ENCODE measurements at places on chromosomes 6 and 20. TPM values are rescaled to one million over a fixed set of nuclear protein-coding genes. Genes with fewer than 3 reads are reported as not detected.

DNA sequence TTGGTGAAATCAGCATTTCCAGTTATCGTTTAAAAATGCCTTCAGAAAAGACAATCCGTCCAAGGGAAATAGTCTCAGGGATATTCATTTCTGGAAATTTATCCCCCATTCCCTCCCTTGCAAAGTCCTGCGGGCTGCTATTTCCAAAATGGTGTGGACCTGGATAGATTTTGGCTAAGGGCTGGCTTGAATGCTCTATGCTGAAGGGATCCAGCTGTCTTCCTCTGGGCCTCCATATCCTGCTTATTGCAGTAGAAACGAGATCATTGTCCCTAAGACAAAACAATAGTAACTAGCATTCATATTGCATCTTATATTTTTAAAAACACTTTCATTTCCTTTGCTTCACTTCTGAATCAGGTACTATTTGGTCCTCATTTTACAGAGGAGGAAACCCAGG, 129.9 kb downstream of the ANKRD60 start:
- H3K4me3 ChIP-seq, result no peak overlapping the region
- no peak overlapping the region for H3K27ac ChIP-seq
- no peaks in the 10 kb centered on the region for H3K27me3 ChIP-seq
- H3K36me3 ChIP-seq, result no peaks in the 10 kb centered on the region

- H3K4me3 ChIP-seq, result no peak overlapping the region
- no peak for DNase-seq
- 0 out of 2 replicates have a peak, but pooled peaks cover 2% of the 10 kb centered on the region for H3K27me3 ChIP-seq
- H3K36me3 ChIP-seq, result no peaks in the 10 kb centered on the region
- H3K4me1 ChIP-seq, result no peaks in the 10 kb centered on the region
Measured at GRCh38 chr20:46546298-46546697, 4.2 kb downstream of the OCSTAMP start.

DNA sequence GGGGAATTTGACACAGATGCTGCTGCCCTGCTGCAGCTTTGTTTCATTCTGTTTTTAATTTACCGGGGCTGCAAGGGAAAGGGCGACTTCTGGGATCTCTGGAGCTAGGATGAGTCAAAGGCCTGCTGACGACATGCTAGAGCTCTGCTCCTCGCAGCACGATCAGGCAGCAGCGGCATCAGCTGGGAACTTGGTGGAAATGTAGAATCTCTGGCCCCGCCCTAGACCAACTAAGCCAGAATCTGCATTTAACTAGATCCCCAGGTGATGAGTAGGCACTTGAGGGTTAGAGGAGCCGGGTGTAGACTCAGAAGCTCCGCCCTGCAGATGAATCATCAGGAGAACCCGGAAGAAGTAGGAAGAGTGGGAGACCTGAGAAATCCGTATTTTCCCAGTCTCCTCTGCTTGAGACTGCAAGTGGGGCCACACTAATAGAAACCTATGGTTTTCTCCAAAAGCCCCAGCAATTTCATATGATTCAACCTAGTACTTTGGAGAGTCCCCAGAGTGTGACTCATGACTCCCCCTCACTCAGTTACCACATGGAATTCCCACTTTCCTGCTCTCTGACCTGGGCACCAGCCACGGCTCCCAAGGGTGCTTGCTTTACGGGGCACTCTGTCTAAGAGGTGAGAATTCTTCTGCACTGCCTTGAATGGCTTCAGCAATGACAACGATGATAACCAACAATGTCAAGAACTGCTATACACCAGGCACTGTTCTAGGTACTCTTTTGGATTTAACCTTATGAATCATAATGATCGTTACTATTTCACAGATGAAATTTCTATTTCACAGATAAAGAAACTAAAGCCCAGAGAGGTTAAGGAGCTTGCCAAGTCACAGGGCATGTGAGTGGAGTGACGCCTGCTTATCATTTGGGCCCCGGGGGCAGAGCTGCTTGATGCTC, 18.1 kb downstream of the TUBB2B start:
- peak; percentile 92 for DNase-seq
- H3K27ac ChIP-seq, result peak overlapping the region; percentile 60
- H3K4me3 ChIP-seq, result no peak overlapping the region
- H3K4me1 ChIP-seq, result peaks cover 24% of the 10 kb centered on the region
- no peaks in the 10 kb centered on the region for H3K36me3 ChIP-seq

DNA sequence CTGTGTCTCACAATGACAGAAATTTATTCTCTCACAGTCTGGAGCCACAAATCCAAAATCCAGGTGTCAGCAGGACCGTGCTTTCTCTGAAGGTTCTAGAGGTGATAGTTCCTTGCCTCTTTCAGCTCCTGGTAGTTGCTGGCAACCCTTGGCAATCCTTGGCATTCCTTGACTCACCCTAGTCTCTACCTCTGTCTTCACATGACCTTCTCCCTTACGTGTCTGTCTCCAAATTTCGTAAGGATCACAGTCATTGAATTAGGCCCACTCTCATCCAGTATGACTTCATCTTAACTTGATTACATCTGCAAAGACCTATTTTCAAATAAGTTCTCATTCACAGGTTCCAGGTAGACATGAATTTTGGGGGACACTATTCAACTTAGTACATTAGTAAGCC, 143.1 kb downstream of the CEP57L1 start:
- no peak for DNase-seq
- H3K4me3 ChIP-seq, result no peak overlapping the region
- H3K4me1 ChIP-seq, result peaks cover 6% of the 10 kb centered on the region
- no peaks in the 10 kb centered on the region for H3K27me3 ChIP-seq

GRCh38 chr6:30322527-30323501, 3.9 kb upstream of the TRIM39 start:
- DNase-seq, result peak; percentile 72
- H3K27me3 ChIP-seq, result no peaks in the 10 kb centered on the region
- H3K4me1 ChIP-seq, result peaks cover 39% of the 10 kb centered on the region

DNA sequence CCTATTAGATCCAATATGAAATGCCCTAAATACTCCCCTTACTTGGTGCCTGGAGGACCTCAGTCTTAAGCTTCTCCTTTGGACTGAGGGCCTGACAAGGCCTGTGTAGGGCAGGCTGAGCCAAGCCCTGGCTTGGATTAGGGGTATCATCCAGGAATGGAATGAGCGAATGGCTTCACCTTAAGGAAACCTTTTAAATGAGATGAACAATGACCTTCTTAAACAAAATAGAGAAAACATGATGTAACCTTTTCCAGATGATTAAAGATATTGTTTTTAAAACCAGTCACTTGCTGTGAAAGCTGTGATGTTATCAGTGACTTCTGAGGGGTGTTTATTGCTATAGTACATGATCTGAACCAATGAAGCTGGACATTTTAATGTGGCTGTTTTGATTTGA, 55.5 kb downstream of the TRAF3IP2 start:
- H3K36me3 ChIP-seq, result no peaks in the 10 kb centered on the region
- H3K27me3 ChIP-seq, result no peaks in the 10 kb centered on the region
- H3K27ac ChIP-seq, result peak overlapping the region; percentile 2

DNA sequence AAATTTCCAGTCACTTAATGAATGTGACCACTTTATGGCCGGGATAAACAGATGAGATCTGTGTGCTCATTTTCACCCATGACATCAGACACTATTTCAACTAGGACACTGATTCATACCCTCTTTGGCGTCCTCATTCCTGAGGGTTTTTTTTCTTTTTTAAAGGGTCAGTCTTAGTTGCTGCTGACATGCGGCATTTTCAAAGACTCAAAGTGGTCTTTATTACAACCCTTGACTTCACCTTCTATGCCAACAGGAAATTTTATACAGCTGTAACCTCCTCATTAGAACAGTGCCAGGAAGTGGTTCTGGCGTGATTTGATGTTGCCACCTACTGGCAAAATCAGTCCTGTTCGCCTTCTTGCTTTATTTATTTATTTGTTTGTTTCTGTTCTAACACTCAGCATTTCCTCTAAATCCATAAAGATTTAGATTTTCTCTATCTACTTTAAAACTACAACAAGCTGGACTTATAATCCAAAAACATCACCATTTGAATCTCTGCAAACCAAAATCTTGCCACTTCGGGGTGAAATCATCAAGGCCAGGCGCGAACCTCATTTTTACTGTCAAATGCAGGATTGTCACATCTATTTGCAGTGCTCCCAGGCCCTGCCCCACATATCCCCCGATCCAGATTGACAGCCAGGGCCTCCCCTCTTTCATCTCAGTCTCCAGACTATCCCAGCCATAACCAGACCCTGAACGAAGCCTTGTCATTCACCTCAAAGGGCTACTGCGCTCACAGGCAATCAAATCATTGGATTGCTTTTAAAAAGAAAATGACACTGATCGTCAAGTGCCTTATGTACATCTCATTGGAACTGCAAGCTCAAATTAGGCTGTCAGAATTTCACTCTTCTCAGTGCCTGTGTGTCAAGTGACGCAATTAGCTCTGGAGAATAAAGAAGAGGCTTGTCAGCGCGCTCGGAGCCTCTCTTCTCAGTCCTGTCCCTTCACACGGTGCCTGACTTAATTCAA, 77.5 kb downstream of the C6orf118 start:
- no peak overlapping the region for H3K4me3 ChIP-seq
- peak; percentile 87 for DNase-seq
- peaks cover 27% of the 10 kb centered on the region for H3K4me1 ChIP-seq
- H3K36me3 ChIP-seq, result no peaks in the 10 kb centered on the region
- peak overlapping the region; percentile 88 for H3K27ac ChIP-seq

- no peak overlapping the region for H3K4me3 ChIP-seq
- no peaks in the 10 kb centered on the region for H3K4me1 ChIP-seq
- DNase-seq, result no peak
- H3K36me3 ChIP-seq, result no peaks in the 10 kb centered on the region
- H3K27ac ChIP-seq, result no peak overlapping the region
Measured at GRCh38 chr6:157486572-157486971, 105.6 kb downstream of the ZDHHC14 start.

DNA sequence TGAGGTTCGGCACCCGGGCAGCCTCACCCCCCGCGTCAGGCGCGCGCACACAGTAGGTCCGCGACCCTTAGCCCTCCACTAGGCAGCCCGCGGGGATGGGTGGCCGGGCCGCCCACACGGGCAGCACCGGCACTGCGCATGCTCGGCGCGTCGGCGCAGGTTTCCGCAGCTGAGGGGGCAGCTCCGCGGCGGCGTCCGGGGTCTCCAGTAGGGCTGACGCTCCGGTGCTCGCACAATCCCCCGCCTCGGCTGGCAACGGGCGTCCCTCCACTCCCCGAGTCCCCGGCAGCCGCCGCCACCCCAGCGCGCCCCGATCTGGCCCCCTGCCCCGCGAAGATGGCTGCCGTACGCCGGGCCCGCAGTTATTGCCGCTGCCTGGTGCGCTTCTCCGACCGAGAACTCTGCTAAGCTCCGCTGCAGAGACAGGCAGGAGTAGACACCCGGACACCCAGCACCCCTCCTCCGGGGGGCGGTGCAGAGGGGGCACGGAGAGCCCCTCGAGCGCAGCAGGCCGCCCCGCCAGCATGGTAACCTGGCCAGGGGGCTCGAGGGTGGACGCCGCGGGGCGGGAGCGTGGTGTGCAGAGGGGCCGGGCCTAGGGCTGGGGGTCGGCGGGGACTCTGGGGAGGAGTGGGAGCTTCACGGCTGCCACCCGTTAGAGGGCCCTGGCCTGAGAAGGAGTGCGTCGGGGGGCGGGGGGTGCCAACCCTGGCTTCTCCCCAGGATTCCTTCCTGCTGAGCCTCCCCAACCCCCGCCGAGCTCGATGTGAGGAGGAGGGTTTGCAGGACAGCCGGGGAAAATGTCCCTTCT, at the start of gene FBXO9:
FBXO9 (plus strand) TSS at position 139 of the 811 bp plus-strand sequence; CDS start at position 525, 386 bp downstream.
- peaks cover 24% of the 10 kb centered on the region for H3K36me3 ChIP-seq
- peaks cover 17% of the 10 kb centered on the region for H3K4me1 ChIP-seq
- H3K27me3 ChIP-seq, result no peaks in the 10 kb centered on the region
- peak; percentile 64 for DNase-seq
- H3K4me3 ChIP-seq, result peak within 1 kb of the TSS; percentile 88

DNA sequence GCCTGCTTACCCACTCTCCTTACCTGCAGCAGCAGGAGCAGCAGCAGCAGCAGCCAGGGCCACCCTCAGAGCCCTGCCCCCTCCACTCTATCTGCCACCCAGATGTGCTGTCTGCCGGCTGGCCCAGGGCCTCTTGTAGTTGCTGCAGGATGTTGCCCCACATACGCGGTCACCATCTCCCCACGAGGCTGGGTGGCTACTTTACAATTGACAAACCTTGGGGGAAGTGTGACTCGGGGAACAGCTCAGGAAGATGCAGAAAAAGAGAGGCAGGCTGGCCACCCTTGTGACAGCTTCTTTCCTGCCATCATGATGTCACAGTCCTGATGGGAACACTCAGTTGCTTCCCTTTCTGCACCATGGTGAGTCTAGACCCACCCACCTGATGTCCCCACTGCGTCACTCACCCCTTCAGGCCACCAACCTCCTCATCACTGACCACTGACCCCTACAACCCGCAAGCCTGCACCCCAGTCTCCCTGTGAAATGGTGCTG, 14.5 kb downstream of the TREM1 start:
- no peaks in the 10 kb centered on the region for H3K36me3 ChIP-seq
- H3K27me3 ChIP-seq, result peaks cover 20% of the 10 kb centered on the region
- DNase-seq, result no peak

GRCh38 chr20:2633381-2633780, 19.1 kb upstream of the NOP56 start:
- H3K27ac ChIP-seq, result no peak overlapping the region
- peaks cover 13% of the 10 kb centered on the region for H3K27me3 ChIP-seq
- no peak overlapping the region for H3K4me3 ChIP-seq
- H3K36me3 ChIP-seq, result no peaks in the 10 kb centered on the region
- DNase-seq, result no peak
- H3K4me1 ChIP-seq, result no peaks in the 10 kb centered on the region

Gene CFAP61
- total RNA-seq, result not detected

Gene E2F1
- total RNA-seq, result 63.9 TPM

Gene ANKEF1
- total RNA-seq, result 0.18 TPM

Data from SJSA1 (cell line).